NCI-H2171 (cell line): ENCODE measurements at places on chromosomes 16 and 17.

- DNase-seq, result no peak
Measured at GRCh38 chr16:78529881-78530280, 430.4 kb downstream of the WWOX start.

- no peak for DNase-seq
Measured at GRCh38 chr17:42612013-42612412, 2.5 kb downstream of the TUBG1 start.

GRCh38 chr16:48064971-48065370 lies 90.8 kb downstream of the ABCC12 start:
- no peak for DNase-seq

GRCh38 chr17:76532072-76532651 lies 5.3 kb downstream of the CYGB start:
- no peak for DNase-seq

DNA sequence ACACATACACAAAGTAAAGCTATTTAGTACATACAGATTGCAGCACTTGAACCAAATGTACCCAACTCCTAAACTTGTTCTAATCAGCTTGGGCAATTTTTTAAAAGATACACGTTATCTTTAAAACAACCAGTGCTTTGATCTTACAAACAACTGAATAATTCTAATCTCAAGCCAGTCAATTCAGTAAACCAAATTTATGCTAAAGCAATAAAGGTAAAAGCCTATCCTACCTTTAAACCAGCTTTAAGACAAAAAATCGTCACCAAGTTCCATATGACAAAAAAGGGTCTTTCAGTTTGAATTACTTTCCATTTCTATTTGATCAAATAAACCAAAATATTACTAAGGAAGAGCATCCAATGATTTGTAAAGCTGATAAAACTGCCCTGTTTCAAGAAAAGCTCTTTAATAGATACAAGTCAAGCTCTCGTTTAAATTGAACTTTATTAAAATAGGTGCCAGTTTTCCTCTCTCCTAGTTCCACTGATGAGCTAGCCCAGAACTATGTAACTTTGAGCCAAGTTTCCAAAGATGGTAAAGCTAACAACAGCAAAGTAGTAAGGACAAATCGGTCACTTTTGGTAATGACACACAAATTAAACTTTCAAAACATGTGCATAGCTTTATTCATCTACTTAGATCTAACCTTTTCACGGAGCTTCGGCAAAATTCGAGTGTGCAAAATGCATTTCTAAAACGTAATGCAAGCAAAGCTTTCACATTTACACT lies 10.2 kb downstream of the CRYBA1 start:
- DNase-seq, result no peak

DNA sequence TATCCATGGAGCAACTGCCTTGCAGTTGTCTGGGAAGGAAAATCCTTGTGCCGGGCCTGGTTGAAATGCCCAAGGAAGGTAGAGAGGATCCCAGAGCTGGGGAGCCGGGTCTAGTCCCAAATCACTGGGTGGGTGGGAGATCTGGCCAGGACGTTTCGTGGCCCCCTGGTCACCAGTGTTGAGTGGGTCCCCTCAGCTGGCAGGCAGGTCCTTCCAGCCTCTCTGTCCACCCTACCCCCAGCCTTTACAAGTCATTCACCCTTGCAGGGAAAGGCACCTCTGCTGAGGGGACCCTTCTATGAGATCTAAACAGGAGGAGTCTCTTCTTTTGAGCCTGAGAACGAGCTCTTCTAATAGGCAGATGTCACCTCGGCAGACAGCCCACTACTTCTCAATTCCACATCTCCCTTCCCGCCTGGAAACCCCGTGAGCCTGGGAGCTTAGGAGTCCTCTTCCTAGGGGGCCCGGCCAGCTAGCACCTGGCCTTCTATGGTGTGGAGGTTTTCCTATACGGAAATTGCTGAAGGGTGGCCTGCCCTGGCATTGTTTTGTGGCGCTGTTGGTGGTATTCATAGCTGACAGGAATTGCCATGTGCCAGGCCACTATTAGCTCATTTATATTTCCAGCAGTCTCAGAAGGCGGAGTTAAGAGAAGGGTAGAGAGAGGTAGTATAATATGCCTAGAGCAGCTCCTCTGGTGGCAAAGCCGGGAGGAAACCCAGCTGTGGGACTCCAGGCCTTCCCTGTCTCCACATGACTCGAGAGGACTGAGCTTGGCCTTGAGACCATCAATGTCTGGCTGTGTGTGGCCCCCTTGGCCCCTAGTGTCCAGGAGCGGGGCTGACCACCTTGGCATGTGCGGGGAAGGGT lies 13.3 kb downstream of the MPRIP start:
- no peak for DNase-seq

DNA sequence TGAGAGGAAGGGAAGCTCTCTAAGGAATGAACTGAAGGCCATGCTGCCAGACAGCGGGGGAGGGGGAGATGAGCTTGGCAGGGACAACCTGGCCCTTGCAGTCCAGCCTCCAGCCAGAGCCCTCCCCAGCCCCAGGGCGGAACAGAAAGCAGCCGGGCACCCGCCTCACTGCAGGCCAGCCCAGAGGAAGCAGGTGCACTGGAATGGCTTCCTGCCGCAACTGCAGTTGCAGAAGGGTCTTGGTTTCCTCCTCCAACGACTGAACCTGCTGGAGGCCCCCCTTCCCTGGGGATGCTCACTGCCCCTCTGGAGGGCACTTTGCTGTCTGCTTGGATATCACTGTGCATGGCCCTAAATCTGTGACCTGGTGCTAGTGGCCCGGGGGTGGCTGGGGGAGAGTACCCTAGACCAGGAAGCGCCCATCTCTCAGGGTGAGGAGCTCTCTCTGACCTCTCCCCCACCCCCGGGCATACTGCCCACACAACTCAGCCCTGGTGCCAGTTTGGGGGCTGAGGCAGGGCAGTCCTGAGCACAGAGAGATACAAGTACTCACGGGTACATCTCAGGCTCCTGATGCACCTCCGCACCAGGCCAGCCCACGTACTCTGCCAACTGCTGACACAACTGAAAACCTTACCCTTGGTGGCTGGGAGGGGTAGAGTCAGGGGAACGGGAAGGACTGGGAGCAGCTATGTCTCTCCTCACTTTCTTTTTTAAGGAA lies 41.1 kb downstream of the MYO18A start:
- DNase-seq, result no peak

DNA sequence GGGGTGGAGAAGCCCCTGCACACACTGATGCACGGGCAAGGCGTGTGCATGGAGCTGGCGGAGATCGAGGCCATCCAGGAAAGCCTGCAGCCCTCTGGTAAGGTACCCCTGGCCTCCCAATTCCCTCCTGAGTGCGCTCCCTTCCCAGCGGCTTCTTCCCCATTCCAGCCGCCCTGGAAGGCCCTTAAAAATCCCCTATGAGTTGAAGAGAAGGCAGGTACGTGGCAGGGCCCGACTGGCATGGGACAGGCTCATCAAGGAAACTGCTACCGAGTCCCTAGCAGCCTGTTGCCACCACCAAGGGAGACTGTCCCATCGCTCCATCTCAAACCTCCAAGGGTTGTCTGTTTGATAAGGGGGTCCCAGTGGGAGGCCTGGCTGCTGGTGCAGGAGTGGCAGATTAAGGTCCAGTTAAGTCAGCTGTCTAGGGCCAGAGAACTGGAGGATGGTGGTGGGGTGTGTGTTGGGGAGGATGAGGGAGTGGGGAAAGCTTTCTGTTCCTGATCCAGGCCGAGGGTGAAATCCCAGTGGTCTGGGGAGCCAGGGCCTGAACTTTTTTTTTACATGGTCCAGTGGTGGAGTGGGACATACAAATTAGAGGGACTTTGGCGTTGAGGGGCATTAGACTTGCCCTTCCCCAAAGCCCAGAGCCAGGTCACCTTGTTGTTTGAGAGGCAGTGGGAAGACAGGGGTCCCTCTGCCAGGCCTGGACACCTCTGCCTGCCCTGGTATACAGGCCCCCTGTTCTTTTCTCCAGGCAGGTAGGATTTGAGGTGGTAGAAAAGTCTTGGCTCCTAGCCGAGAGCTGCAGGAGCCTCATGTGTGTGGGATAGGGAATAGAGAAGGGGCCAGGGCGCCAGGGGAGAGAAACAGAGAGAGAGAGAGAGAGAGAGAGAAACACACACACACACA lies 994 bp downstream of the IGFBP4 start:
- no peak for DNase-seq

- DNase-seq, result no peak
Measured at GRCh38 chr17:17149520-17150447, 56.3 kb downstream of the PLD6 start.

- no peak for DNase-seq
Measured at GRCh38 chr16:81657224-81657623, 121.9 kb upstream of the PLCG2 start.

DNA sequence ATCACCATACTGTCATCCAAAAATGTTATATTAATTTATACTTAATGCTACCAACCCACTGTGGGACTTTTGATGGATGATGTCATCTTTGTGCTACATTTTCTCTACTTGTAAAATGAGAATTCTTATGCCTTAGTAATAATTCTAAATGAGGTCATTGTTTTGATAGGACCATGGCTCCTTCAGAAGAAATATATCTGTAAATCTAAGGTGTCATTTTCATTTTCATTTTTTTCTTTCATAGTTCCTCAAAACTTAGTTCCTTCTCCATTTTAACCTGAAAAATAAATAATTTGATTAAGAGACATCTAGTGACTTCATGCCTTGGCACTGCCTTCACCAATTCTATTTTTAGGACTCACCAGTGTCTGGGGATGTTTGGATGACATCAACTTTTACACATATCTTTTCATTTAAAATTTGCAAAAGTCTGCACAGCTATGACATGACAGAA lies 48.7 kb downstream of the GPRC5B start:
- DNase-seq, result no peak

- no peak for DNase-seq
Measured at GRCh38 chr17:63514477-63514876, 8.7 kb upstream of the KCNH6 start.

- no peak for DNase-seq
Measured at GRCh38 chr16:27749547-27749875, 199.6 kb downstream of the KATNIP start.

GRCh38 chr16:57563487-57563750 lies 21.0 kb downstream of the ADGRG5 start:
- DNase-seq, result no peak

DNA sequence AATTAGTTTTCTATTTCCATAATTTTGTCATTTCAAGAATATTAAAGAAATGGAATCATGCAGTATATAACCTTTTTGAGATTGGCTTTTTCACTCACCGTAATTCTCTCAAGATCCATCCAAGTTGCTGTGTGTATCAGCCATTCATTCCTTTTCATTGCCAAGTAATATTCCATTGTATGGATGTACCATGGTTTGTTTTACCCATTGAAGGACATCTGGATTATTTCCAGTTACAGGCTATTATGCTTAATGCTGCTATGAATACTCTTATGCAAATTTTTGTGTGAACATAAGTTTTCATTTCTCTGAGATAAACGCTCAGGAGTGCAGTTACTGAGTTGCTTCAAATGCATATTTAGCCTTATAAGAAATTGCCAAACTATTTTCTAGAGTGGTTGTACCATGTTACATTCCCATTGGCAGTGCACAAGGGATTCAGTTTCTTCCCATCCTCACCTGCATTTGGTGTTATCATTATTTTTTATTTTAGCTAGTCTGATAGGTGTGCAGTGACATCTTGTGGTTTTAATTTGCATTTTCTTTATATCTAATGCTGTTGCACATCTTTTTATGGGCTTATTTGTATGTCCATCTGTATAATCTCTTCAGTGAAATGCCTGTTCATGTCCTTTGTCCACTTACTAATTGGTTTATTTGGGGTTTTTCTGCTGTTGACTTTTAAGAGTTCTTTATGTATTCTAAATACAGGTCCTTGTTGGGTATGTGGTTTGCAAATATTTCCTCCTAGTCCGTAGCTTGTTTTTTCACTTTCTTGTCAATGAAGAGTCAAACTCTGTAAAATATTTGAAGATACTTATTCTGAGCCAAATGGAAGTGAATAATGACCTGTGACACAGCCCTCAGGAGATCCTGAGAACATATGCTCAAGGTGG lies 32.7 kb downstream of the BMERB1 start:
- DNase-seq, result no peak
